ENCODE measurements at places on chromosomes 4 and X.

DNA sequence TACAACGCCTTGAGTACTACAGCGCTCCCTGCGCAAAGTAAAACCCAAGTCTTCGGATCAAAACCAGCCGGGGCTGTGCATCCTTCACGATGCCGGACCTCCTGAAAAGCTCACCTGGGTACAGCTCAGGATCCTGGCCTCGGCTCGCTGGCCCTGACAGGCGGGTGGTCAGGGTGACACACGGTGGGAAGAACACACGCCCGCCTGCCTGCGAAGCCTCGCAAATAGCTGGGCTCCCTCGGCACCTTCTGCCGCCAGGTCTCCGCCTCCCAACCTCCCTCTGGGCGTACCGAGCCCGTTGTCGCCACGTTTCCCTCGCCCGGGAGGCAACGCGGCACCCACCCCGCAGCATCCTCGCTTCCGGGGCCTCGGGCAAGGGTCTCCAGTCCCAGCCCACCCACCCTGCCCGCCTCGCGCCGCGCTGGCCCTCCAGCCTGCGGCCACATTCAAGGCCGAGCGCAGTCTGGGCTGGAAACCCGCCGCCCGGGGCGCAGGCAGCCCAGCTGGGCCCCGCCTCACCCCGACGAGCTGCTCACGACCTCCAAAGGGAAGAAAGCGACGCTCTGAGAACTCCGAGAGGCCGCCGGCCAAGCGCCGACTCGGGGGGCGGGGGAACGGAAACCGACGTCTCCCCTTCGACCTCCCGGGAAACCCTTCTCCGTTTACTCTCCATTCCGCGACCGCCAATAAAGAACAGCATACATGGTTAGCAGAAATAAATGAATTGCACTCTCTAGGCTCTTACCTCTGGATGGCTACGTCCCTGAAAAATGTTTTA is 511 bp downstream of the PPM1K start:
- peak; percentile 48 for DNase-seq

DNA sequence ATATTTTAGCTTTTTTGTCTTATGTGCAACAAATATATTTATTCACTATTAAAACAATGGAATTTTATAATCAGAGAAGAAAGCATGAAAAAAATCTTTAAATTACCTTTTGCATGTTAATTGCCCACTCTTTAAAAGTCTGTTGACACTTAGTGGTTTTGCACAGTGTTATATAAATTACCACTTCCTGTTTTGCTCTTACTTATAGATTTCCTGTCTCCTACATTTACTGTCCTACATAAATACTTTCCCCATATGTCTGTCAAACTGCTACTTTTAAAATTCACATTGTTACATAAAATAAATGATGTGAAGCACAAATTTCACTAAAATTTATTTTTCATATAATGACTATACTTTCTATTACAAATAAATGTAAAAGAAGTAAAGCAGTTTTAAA is 161.1 kb upstream of the NDST4 start:
- no peak for DNase-seq

GRCh38 chrX:3094261-3094660 is 53.0 kb downstream of the ARSF start:
- no peak for DNase-seq

DNA sequence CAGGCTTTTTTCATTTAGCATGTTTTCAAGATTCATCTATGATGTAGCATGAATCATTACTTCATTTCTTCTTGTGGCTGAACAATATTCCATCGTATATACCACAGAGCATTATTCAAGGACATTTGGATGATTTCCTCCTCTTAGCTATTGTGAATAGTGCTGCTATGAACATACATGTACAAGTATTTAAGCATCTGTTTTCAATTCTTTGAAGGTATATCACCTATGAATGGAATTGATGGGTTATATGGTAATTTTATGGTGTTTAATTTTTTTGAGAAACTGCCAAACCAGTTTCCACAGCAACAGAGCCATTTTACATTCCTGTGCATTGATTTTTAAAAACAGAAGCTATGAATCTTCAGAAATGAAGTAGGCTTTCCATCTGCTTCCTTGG is 36.1 kb upstream of the WDR19 start:
- DNase-seq = no peak

DNA sequence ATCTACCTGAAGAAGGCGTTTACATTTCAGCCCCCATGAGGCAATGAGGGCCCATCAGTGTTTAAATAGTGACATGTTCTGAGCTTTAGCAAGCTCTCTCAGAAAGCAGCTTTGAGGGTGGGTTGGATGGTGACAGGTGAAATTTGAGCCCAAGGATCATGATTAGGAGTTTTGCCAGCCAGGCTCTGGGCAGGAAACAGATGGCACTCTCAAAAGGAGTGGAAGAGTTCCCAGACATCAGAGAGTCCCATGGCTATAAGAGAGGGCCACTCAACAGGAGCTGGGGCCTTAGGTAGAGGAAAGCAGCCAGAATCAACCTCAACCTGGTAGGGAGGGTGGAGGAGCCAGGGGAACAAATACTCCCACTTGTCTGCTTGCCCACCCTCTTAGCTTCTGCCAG is 499.8 kb downstream of the MID1IP1 start:
- no peak for DNase-seq

DNA sequence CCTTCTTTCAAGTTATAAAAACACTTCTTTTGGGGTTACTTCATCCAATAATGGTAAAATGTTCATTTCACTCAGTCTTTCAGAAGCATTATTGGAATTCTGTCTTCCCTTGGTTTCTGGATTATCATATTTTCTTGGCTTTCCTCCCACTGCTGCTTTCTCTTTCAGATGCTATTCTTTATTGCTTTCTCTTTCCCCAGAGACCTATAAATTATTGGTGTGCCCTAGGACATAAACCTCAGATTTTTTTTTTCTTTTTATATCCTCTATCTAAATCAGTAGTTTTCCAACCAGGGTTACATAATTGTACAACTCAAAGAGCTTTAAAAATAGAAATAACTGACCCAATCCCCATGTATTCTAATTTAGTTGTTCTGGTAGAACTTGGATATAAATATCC is 1005.5 kb downstream of the ARAP2 start:
- DNase-seq = no peak

GRCh38 chr4:74168841-74169240 is 10.9 kb downstream of the MTHFD2L start:
- DNase-seq = no peak

DNA sequence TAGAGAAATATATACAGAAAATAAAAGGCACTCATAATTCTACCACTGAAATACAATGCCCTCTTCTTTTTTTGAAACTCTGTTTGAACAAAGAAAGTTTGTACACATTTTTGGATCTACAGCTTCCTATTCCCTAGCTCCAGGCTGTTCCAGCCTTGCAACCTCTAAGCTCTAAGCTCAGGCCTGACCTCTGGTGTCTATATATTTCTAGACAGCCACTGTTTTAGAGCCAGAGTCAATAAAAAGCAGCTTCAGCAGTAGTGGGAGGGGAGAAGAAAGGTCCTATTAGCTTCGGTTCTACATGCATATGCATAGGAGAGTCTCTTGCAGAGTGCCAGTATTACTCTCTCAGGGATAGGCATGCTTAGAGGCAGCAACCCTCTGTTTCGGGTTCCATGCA is 39.7 kb downstream of the CLDN2 start:
- no peak for DNase-seq

- DNase-seq = no peak
Observed at GRCh38 chr4:10075158-10075863, 41.3 kb downstream of the WDR1 start.

GRCh38 chr4:4271912-4272311 is 18.0 kb downstream of the LYAR start:
- no peak for DNase-seq

DNA sequence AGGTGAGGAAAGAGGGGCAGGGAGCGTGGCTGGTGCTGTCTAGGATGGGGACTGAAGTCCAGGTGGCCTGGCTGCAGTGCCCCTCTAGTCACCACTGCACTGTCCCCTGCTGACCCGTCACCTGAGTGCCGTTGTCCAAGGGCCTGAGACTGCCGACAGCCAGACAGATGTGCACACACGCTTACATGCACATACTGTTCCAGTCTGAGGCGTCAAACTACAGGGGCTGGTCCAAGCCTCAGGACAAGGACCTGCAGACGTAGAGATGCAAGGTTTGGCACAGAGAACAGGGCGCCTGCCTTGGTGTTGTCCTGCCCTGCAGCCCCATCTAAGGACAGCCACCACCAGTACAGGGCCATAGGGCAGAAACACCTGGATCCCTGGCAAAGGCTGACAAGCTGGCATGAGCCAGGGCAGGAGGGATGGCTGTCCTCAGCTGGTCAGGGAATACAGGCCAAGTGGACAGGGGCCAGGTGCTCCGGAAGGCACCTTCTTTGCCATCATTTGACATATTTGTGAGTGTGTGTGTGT is 1.7 kb downstream of the SLC2A9 start:
- DNase-seq = no peak

DNA sequence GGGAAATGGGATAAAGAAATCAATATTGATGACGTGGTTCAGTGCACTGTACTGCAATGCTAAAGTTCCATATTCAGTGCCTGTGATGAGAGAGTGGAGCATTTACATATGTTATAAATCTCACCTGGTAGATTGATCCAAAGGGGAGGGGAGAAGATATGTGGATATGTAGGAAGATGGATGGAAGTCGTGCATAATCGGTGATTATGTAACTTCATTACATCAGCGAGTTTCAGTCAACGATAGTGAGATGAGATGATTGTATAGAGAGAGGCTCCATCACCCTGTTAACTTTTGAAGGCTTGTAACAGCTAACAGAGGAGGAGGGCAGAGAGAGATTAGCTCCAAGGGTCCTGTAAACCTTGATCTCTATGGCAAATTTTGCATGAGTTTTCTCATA is 1.8 kb downstream of the IL1RAPL1 start:
- no peak for DNase-seq

GRCh38 chr4:137389911-137390520 is 142.3 kb downstream of the PCDH18 start:
- DNase-seq = no peak

All from stimulated activated CD8-positive, alpha-beta memory T cell treated with anti-CD3 and anti-CD28 coated beads, Interleukin-7, amount 100 ng/mL, for 48 hours (primary cell).